ENCODE measurements at places on chromosomes 4 and X.

GRCh38 chr4:175716961-175717360 is 95.1 kb downstream of the GPM6A start:
- no peak for DNase-seq

DNA sequence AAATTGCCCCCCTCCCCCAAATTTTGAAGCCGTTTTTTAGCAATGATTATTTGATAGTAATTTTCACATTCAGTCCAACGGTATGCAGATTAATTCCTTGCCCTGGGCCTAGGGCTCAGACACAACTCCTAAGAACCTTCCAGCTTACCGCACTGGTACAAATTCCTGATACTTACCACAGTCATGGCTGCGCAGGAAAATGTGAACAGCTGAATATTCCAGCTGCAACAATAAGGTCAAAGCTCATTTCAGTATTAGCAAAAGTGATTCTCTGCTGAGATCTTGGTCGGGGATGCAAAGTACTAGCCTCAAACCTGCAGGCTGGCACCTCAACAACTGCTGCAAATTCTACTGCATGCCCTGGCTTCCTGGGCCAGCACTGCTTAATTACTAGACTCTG is 3.0 kb downstream of the ATP11C start:
- DNase-seq: no peak

GRCh38 chr4:73259571-73260090 is 1.0 kb upstream of the ANKRD17 start:
- no peak for DNase-seq

DNA sequence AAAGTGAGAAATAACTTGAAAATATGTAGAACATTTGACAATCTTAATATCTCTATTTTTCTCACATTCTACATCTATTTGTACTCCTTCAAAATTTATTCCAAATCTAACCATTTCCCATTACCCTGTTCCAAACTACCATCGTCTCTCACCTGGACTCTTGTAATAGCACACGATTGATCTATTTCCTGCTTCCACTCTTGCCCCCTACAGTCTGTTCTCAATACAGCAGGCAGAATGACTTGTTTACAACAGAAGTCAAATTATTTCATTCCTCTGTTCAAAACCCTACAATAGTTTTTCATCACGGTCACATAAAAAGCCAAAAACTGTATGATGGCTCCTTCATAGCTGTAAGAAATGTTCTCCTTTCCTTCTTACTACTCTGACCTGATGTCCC is 21.1 kb upstream of the LUZP4 start:
- no peak for DNase-seq

GRCh38 chrX:28595346-28595745 is 8.1 kb downstream of the IL1RAPL1 start:
- DNase-seq: no peak

DNA sequence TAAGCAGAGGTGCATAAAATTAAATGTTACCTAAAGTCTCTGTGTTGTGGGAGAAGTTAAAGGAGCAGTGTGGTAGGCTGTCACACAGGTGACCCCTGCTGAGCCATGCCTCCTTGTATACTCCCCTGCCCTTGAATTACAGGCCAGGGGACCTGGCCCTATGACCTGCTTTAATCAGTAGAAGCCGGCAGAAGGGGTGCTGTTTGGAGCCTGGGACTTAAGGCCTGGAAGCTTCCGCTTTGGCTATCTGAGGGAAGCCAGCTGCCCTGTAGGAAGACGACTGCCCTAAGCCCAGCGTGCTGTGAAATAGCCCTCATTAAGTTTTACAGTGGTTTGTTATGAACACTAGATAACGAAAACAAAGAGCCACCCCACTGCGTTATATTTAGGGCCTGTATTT is 34.1 kb downstream of the SPINK2 start:
- DNase-seq: no peak

- no peak for DNase-seq
These were observed 132.2 kb downstream of the AFAP1 start for GRCh38 chr4:7807351-7807921.

DNA sequence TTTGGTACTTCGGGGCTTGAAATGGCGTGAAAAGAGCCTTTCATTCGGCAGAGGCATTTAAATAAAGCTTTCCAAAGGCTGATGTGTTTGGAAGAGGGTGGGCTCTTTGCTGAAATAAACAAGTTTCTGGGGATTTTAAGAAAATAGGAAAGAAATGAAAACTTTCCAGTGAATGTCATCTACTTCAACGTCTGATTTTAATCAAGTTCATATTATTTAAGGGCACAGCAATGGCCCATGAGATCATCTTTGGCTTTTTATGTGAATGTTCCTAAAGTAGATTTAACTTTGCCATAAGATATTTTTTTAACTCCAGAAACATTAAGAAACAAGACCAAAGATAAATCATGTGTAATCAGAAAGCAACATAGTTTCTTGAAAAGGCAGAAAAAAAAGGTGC is 69.8 kb upstream of the TTC29 start:
- DNase-seq: no peak

GRCh38 chrX:148311544-148311943 is 188.9 kb upstream of the AFF2 start:
- no peak for DNase-seq

DNA sequence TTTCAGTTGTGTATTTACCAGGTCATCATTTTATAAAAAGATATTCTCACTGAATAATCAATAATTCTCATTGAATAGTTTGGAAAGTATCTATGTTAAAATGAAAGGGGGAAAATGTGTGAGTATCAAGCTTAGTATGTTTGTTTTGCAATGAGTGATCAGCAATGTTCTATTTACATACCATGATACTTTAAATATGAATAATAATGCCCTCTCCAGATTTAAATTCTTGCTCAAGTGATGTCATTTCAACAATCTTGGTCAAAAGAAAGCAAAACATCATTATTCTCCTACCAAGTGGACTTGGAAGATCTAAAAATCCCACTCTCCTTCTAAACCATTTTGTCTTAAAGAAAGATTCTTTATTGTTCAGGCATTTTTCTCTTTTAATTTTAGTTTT is 42.1 kb upstream of the ANKRD50 start:
- no peak for DNase-seq

GRCh38 chrX:96752781-96753180 is 68.1 kb downstream of the DIAPH2 start:
- DNase-seq: no peak

GRCh38 chr4:165106518-165106917 is 6.1 kb downstream of the TMEM192 start:
- DNase-seq: no peak

DNA sequence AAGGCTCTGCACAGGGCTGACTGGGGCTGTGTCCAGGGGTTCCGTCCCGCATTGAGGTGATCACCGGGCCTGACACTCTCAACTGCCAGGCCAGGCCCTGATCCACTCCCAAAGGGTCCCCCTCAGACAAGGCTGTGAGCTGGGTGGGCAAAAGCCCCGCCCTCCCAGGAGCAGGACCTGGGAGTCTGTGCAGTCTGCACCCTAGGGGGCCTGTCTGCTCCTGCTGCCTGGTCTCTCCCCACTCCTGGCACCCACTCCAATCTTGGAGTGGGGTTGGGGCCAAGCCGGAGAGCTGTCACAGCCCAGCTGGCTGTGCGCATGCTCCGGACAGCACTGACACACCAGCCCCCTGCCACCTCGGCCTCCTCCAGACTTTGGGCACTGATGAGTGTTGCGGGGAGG is 9.4 kb upstream of the SPP1 start:
- no peak for DNase-seq
